Effector CD8-positive, alpha-beta T cell (primary cell): ENCODE measurements at places on chromosomes 3 and 15.

DNA sequence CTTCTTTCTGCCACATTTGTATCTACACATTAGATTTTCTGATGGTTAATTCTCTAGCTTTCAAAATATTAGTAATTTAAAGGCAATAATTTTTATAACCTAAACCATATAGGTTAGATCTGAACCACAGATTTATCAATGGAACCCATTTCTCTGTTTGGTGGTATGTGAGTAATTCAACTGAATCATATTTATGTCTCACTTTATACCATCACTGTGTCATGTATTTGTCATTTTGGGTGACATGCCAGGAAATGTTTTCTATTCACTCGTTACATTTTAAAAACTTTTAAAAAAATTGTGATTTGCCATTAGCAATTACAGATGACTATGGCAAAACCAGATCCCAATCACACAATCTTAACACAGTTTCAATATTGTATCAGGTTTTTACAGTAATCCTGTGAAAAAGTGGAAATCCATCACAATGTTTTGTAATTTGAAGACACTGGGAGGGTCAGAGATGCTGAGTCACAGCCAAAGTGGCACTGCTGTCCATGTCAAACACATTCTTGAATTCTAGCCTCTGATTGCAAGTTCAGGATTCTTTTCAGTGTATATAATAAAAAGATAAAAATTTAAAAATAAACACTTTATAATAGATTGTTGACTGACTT is 356.0 kb upstream of the RBMS3 start:
- no peak for DNase-seq

DNA sequence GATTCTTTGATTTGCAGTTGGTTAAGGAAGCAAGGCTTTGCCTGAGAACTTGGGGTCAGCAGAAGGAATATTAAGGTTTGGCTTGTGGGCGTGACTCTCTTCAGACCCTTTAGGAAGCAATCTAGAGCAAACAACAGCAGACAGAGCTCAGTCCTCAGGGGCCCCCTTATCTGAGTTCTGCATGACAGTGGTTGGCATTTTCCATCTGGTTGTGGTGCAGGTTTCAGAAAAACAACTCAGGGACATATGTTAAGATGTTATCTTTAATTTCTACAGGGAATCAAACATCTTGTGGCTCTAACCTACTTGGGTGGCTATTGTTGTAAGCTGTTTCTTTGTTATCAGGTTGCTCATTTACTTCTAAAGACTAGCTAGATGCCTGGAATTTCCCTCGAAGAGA is 141.4 kb downstream of the VPS8 start:
- no peak for DNase-seq

DNA sequence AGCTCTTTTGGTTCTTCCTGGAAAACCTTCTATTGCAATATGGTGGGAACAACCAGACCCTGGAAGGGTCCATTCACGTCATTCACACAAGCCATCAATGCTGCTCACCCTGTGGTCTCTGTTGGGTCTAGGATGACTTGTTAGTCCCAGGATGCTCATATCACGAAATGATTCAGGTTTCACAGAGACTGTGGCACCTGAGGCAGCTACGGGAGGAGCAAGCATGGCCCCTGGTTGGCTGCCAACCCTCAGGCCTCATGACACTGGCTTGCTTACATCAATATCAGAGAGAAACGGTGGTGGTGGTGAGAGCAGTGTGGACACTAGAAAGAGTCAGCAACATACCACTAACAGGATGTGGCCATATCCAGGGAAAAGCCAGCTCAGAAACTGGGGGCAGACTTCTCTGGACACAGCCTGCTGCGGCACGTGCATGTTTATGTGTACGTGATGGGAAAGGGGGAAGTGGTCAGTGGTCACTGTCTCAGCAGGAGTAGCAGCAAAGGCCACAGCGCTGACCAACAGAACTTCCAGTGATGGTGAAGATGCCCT is 208.9 kb upstream of the ST8SIA2 start:
- no peak for DNase-seq

DNA sequence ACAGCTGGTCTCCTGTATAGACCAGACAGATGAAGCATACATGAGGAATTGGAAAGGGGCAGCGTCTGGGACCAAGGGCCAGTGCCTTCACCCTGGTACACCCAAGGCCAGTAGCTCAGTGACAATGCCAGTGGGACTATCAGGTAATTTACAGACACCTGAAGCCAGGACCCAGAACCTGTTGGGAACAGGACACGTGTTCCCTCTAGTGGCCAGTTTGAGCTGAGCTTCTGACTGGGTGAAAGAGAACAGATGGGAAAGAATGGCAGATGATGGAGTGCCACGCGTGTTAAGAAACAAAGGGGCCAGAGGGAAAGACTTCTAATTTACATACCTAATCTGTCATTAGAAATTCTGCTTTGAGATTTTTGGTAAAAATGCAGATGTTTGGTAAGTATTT is 5.1 kb upstream of the SLC25A38 start:
- no peak for DNase-seq

DNA sequence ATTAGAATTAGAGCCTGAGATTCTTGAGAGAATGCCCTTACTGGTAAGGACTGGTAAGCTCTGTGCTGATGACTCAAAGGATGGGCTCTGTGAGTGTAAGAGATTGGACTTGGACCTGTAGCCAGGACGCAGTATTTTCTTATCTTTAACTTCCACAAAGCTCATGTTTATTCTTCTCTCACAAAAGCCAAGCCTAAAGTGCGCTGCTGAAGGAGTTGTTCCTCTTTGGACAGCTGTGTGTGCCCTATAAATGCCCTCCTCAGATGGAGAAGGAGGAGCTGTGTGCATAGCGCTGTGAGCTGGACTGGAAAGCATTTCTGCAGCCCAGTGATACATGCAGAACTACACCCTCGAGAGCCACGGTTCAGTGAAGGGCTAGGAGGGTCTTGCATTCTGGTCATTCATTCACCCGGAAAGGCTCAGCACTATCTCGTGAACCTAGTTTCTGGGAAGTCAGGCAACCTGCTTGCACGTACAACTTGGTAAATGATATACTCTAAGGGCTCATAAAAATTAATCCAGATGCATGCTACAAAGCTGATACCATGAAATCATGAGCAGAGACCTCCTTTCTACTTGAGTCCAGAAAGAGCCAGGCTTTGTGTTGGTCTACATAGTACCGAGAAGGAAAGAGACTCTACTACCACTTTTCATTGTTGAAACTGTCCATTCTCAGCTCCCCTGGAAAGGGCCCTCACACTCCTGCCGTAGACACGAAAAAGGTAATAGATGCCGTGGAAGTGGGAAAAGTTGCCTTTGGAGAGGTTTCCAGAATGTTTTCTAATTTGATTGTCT is 103.0 kb upstream of the TBL1XR1 start:
- no peak for DNase-seq

- DNase-seq = no peak
Measured at GRCh38 chr3:4533489-4534443, 40.6 kb downstream of the ITPR1 start.

GRCh38 chr3:105511031-105511430 is 144.3 kb downstream of the ALCAM start:
- no peak for DNase-seq

- no peak for DNase-seq
Measured at GRCh38 chr15:91278951-91279350, 178.9 kb downstream of the SV2B start.

GRCh38 chr15:60390231-60390630 is 7.6 kb downstream of the ANXA2 start:
- DNase-seq = no peak

DNA sequence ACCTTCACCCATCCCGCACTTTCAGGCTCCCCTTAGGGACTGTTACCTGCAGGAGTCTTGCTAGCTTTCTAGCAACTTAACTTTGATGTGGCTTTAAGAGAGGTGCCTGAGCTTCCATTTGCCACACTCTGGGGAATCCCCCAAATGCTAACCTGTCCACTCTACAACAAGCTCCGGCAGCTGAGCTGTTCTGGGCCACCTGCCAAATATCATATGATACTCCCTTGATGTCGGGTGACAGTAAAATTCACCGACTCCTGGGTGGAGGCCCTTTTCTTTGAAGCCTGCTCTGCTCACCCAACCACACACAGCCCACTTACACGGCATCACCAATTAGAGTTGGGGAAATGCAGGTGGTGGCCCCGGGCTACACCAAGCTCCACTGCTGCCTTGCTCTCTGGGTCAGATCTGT is 38.0 kb upstream of the XCR1 start:
- peak; percentile 61 for DNase-seq

GRCh38 chr3:36680952-36681351 is 83.4 kb downstream of the DCLK3 start:
- no peak for DNase-seq
